ENCODE measurements at places on chromosomes 2 and 18.
A peak's percentile ranks its signal among the peaks of the same experiment; 100 is the strongest.

DNA sequence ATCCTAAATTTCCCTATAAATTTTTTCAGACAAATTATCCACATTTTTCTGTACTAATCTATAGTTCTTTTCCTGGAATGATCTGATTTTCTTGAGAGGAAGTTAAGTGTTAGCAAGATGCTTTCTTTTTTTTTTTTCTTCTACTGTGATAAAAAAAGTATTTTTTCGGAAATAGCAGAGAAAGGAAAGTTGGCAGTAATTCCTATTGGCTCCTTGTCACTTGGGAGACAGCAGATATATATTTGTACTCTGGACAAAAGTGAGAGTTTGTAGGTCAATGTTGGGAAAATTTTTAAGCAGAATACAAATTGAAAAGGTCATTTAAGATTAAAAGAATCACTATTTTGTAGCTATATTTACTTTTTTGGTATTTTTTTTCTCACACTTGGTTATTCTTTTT, 635.7 kb upstream of the NRXN1 start:
- DNase-seq: no peak

DNA sequence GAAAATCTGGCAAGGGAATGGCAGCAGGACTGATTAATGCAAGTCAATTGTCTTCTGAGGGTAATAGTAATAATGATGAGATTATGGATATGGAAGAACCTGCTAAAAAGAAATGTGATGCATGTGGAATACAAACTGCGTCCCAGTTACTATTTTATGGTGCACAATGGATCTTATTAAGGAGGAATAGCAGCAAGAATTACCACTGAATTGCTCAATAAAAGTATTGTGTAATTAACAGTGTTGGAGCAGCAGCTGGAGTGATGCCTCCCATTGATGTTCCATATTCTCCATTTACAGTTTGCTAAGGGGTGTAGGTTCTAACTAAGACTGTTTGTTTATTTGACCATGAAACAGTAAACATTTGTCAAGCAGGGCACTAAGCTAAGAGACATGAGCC, 167.9 kb downstream of the HRH4 start:
- DNase-seq: no peak

- DNase-seq: no peak
These were observed 7.2 kb downstream of the SIX3 start for GRCh38 chr2:44948565-44949328.

GRCh38 chr2:23207871-23208270, 177.1 kb upstream of the KLHL29 start:
- no peak for DNase-seq

DNA sequence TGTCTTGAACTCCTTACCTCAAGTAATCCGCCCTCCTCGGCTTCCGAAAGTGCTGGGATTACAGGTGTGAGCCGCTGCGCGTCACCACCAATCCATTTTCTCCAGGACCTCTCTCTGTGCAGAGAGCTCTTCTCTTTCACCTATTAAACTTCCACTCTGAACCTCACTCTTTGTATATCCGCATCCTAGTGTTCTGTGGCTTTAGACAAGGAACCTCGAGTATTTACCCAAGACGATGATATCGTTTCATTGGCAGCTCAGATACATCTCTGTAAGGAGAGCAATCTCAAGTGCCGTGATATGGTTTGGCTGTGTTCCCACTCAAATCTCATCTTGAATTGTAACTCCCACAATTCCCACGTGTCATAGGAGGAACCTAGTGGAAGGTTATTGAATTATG, 15.1 kb upstream of the WDR33 start:
- no peak for DNase-seq

DNA sequence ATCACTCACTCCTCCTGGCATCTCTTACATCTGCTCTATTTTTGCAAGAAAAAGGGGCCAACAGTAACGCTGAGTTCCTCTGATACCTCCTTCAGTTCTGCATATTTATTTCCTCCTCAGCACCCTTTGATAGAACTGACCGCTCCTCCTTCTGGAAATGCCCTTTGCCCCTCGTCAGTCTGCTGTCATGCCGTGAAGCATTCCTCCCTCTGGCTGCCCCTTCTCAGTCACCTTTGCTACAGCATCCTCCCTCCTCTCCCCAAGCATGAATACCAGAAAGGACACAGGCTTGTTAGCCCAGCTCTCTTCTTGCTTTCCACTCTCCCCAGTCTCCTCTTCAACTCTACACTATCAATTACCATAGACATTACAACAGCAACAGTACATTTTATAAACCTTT, 135.4 kb downstream of the NBAS start:
- DNase-seq: no peak

DNA sequence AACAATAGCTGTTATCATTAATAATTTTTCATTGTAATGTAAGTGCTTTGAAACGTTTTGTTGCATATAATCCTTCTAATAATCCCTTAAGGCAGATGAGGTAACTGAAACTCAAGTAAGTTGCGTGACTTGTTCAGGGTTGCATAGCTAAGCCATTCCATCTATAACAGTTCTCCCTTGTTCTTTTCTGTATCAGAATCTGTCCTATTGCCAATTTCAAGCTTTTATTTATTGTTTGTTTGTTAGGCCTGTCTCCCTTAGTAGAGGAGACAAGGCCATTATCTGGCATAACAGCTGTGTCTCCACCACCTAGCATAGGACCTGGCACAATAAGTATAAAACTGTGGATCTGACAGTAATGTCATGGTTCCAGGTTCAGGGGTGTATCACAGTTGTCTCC, 19.4 kb downstream of the BABAM2 start:
- DNase-seq: no peak

DNA sequence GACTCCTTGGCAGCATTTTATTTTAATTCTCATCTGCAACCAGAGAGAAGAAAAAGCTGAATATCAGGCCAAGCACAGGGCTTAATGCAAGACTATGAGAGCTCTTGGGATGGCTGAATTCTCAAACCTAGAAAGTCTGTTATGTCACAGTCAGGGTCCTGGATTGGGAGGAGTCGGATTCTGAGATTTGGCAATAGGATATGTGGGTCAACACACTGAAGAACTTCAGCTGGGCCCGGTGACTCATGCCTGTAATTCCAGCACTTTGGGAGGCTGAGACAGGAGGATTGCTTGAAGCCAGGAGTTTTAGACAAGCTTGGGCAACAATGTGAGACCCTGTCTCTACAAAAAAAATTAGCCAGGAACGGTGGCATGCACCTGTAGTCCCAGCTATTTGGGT, 102.4 kb downstream of the COL3A1 start:
- DNase-seq: no peak

- DNase-seq: peak; percentile 93
These were observed 9.3 kb downstream of the GGCX start for GRCh38 chr2:85551698-85552678.

- DNase-seq: no peak
These were observed 17.2 kb upstream of the UGT1A9 start for GRCh38 chr2:233654501-233654900.

- DNase-seq: no peak
These were observed 29.9 kb downstream of the HPCAL1 start for GRCh38 chr2:10332402-10333246.

DNA sequence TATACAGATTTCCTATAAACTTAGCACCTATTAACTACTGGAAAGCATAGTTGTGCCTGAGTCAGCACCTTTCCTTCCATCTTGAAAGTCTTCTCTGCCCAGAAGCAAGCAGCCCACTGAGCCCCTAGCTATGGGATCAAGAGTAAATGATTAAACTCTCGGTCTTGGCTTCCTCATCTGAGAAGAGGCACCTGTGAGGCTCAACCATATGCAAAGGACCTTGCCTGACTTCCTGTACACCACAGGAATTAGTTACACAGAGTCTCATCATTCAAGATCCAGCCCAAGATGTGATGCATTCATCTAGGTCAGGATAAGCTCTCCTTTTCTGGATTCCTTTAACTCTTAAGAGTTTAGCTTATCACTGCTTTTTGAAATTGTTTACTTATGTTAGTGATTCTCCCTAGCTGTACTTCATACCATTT, 96.0 kb downstream of the CDH2 start:
- DNase-seq: no peak

DNA sequence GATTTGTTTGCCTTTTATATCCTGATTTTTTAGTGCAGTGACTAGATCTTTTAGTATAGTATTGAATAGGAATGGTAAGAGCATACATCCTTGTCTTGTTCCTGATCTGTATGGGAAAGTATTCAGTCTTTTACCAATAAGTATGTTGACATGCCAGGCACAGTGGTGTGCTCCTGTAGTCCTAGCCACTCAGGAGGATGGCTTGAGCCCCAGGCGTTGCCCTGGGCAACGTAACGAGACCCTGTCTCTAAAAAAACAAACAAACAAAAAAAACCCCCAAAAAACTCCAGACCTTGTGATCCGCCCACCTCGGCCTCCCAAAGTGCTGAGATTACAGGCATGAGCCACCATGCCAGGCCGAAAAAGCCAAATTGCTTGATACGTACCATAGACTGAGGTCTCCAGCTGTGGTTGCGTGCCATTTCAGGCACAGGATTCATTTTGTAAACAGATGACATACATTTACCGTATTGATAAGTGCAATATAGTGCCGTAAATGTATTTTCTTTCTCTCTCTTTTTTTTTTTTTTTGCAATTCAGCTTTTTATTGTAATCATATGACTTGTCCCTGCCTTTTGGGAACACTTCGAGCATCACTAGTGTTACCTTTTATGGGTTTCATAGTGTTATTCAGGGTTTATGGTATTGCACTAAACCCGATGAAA, 18.5 kb downstream of the BIRC6 start:
- no peak for DNase-seq

GRCh38 chr2:98460573-98461497, 16.2 kb downstream of the INPP4A start:
- no peak for DNase-seq

DNA sequence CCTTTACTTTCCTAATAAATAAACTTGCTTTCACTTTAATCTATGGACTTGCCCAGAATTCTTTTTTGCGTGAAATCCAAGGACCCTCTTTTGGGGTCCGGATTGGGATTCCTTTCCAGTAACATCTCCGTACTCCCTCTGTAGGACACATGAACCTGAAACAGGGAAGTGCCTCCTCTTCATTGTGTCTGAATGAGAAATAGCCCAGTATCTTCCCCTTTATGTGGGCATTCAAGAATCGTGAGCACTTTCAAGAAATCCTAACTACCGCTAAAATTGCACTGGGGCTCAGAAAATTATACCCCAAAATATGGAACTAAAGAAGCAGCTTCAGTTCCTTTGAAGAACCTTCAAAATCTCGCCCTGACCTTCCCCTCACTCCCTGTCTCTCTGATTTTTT, 7.8 kb upstream of the POMC start:
- no peak for DNase-seq

DNA sequence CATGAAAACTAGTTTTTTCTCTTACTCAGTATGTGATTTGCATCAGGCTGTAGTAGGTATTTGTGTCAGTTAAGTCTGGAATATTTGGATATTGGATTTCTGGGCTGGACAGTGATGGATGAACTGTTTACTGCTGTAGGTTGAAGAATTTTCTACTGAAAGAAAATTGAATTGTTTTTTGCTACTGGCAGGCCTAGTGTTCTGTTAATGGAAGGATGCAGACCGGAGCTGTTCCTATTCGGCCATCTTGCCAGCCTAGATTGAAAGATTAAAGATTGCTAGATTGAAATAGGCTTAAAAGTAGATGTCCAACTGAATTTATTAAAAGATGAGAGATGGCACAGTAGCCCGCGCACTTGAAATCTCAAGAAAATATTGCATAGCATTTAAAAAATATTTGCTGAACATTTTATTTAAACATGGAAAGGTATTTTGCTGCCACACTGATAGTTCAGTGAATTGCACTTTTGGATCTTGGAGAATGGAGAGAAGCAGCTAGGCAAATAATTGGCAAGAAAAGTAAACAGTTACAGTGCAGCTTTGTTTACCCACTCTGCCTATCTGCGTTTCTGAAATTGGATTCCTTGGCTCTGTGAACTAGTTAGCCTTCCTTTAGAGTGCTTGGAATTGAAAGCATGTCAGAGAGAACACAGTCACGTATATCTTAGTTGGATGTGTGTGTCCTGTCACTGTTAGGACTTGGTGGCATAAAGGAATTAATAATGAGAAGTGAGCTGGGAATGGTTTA, 54.1 kb downstream of the EPB41L5 start:
- DNase-seq: no peak

DNA sequence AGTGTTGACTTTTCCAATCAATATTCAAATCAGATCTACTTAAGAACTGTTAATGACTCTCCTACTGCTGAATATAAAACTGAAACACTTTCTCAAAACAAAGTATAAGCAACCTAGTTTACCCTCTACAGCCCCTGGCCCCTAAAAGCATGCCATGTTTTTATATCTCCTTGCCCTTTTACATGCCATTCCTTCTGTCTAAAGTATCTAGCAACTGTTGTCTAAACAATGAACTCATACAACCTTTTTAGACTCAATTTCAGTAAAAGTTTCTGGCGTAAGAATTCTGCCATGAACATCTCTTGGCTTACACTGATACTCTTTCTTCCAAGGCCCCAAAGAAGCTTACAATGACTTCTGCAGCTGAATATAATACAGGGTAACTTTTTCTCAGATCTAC, 47.8 kb upstream of the GPR75 start:
- DNase-seq: no peak

DNA sequence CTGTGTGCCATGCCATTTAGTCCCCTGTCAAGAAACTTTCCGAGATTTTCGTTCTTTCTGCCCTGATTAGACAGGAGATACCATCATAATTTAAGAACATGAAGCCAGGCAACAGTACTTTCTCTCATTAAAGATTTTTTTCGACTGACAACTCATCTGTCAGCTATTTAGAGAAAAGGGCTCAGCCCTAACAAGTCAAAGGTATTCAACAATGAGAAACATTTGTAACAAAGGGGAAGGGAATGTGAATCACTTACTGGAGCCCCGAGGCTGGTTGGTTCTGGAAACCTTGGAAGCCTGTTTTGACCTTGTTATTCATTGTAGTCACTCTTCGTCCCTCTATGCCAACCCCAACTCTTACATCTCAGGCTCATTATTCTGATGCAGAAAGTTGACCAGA, 199.4 kb downstream of the SPP2 start:
- DNase-seq: no peak

GRCh38 chr2:15889442-15890123, 50.8 kb upstream of the MYCN start:
- DNase-seq: no peak

- DNase-seq: no peak
These were observed 31.3 kb downstream of the KIAA2012 start for GRCh38 chr2:202104286-202104870.

DNA sequence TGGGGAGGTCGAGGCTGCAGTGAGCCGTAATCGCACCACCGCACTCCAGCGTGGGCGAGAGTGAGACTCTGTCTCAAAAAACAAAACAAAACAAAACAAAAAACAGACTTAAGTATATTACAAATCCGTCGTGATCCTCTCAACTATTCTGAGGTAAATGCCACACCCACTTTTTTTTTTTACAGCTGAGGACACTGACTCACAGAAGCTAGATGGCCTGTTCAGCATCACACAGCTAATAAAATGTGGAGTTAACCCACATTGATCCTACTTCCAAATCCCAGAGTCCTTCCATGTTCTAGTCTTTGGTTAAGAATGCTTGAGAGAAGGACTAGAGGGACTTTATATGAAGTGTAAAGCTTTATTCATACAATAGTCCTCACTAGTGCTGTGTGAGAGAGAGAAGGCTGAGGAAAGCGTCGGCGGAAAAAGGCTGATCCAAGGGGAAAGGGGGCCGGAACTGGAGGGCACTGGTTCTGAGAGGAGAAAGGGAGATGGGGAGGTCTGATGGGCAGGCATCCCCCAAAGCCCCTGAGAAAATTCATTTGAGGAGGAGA, 627 bp downstream of the RNF25 start:
- no peak for DNase-seq
